ENCODE measurements at places on chromosomes 13 and 19.
A peak's percentile ranks its signal among the peaks of the same experiment; 100 is the strongest.

DNA sequence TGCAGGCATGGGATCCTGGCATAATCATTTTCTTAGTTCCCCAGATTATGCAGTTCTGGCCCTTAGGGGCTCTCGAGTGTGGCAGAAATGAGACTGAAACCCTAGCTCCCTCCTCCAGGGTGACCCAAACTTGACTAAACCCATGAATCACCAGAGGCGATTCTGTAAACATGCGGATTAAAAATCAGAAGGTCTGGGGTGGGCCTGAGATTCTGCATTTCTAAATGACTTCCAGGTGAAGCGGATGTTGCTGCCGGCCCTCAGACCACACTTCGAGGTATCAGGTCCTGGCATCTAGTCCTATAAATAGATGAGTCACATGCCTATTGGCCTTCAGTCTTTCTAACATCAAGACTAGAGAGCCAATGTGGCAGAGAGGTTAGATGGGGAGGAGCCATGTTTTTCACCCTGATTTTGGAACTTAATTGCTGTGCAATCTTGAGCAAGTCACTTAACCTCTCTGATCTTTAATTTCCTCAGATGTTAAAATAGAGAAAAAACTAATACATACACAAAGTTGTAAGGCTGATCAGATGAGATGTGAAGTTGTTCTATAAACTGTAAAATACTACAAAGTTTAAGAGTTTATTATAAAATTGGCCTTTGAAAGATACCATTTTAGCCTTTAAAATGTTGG, 431.2 kb downstream of the FOXO1 start:
- no peak for DNase-seq

- DNase-seq = no peak
Observed at GRCh38 chr19:29188289-29189032, 24.5 kb downstream of the UQCRFS1 start.

- DNase-seq = no peak
Observed at GRCh38 chr13:64553411-64554129, 2676.6 kb downstream of the PCDH9 start.

DNA sequence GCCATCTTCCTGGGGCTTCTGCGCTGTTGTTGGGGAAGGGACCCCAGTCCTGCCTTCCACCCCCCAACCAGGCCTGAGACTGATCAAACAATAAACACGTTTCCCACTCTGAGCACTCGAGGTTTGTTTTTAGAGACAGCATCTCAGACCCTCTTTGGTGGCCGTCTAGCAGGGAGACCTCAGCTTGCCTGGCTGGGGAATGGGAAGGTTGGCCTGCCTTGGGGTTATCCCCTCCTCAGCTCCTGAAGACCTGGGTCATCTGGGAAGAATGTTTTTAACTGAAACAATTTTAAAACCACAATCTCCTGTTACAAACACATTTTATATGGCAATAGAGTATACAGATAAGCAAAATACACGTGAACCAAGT, 2.0 kb downstream of the ZNF581 start:
- no peak for DNase-seq

DNA sequence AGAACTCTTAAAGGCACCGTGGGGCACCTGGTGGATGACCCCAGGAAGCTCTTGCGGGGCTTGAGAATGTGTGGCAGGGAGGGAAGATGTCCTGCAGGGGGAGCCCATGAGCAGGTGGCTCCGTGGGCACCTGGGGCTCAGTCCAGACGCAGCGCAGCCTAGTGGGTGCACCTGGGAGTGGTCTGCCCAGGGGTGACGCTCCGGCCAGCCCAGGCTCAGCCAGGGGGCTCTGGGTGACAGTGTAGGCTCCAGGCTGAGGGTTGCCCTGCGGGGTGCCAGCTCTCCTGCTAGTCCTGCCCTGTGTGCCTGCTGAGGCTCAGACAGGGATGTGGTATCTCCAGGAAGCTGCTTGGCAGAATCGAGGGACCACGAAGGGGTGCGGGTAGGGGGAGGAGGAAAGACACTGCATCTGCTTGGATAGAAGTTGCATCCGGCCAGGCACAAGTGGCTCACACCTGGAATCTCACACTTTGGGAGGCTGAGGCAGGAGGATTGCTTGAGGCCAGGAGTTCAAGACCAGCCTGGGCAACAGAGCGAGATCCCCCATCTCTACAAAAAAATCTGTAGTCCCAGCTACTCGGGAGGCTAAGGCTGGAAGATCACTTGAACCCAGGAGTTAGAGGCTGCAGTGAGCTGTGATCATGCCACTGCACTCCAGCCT, 15.0 kb upstream of the PGLS start:
- peak; percentile 57 for DNase-seq

DNA sequence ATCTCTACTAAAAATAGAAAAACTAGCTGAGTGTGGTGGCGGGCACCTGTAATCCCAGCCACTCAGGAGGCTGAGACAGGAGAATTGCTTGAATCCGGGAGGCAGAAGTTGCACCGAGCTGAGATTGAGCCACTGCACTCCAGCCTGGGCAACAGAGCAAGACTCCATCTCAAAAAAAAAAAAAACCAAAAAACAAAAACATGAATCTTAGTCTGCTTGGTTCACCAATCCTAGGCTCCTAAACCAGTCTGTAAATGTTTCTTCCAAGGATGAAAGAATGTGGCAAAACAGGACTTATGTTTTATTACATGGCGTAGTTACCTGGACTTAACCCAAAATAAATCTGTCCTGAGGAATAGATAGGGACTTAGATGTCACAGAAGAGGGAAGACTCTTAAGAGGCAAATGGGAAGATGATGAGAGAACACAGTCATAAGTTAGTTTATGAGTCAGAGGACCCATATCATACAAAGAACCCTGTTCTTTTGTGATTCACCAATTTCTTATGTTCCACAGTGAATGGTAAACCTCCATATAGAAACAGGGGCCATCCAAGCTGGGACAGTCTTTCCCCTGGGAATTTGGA, 6.9 kb upstream of the FBXL3 start:
- no peak for DNase-seq

- no peak for DNase-seq
Observed at GRCh38 chr13:82934000-82934399, 948.3 kb downstream of the SLITRK1 start.

GRCh38 chr13:96540670-96541069, 450.8 kb downstream of the HS6ST3 start:
- no peak for DNase-seq

Data from stimulated activated CD8-positive, alpha-beta memory T cell treated with anti-CD3 and anti-CD28 coated beads, Interleukin-4, amount 100 ng/mL, for 4 hours (primary cell).